Fibroblast of skin of back (primary cell): ENCODE measurements at places on chromosomes 6 and 20.
A peak's percentile ranks its signal among the peaks of the same experiment; 100 is the strongest.

GRCh38 chr6:93420163-93420795 is 920 bp upstream of the EPHA7 start:
- DNase-seq, result no peak

DNA sequence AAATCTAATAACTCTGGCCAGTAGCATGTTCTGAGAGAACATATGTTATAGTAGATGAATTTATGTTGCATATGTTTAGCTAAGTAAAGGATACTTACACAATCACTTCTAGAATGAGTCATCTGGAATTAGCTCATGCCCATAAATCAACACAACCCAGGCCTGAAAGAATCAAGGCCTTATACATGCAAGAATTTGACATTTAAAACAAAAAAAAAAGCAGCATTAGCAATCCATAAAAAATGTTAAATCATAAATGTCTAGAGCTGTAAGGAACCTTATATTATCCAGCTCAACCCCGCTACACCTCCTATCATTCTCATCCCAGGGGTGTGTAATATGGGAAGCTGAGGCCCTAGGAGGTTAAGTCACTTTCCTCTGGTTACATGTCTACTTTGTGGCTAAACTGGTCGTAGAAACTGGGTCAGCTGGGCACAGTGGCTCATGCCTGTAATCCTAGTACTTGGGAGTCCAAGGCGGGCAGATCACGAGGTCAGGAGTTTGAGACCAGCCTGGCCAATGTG is 105.2 kb upstream of the CARMIL1 start:
- peak; percentile 99 for DNase-seq

GRCh38 chr6:113281014-113281413 is 576.1 kb upstream of the MARCKS start:
- peak; percentile 84 for DNase-seq

DNA sequence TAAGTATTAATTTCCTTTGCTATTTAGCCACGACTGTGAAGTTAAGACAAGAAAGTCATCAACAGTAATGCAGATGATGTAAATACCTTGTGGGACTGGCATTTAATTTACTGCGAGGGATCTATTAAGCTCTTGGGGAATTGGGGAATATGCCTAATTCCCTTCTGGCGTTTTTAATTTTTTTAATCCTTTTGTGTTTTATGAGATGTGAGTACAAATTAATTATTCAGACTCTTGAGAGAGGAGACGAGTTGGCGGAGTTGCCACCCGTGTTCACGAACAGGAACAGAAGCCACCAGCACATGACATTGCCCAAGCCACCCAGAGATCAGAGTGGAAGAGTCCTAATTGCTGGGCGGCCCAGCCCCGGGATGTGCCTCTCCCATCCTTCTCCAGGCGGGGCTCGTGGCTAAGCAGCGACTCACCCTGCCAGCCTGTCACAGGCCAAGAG is 533 bp upstream of the CRYBG1 start:
- DNase-seq, result no peak

DNA sequence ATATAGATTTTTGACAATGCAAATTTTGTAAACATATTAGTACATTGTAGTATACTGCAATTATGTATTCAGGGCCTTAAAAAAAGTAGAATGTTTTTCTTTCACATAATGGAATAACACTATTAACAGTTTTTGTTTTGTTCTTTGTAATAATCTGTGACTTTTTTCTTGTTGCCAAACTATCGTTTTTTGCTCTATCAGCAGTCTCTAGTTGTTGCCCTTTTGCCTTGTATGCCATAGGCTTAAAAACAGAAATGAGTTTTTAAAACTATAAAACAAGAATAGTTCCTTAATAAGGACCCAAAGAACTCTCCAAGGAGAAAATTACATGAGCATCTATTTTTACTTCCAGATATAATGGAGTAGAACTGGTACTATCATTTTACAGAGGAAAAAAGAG is 29.5 kb downstream of the REPS1 start:
- DNase-seq, result no peak

DNA sequence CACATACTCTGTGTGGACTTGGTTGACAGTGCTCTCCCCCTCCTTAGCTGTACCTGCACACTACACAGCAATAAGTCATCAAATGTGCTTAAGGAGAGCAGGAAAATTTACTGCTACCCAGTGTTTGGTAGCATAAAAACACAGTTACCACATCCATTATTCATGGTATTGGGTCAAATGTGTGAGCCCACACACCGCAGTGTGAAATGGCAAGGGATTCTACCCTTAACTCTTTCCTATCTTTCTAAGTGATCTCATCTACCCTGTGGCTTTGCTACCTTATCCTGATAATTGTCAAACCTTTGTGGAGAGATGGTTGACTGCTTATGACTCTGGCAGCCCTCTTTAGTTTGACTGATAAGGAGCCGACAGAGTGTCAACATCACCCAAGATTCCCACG is 47.6 kb downstream of the STX11 start:
- DNase-seq, result no peak

DNA sequence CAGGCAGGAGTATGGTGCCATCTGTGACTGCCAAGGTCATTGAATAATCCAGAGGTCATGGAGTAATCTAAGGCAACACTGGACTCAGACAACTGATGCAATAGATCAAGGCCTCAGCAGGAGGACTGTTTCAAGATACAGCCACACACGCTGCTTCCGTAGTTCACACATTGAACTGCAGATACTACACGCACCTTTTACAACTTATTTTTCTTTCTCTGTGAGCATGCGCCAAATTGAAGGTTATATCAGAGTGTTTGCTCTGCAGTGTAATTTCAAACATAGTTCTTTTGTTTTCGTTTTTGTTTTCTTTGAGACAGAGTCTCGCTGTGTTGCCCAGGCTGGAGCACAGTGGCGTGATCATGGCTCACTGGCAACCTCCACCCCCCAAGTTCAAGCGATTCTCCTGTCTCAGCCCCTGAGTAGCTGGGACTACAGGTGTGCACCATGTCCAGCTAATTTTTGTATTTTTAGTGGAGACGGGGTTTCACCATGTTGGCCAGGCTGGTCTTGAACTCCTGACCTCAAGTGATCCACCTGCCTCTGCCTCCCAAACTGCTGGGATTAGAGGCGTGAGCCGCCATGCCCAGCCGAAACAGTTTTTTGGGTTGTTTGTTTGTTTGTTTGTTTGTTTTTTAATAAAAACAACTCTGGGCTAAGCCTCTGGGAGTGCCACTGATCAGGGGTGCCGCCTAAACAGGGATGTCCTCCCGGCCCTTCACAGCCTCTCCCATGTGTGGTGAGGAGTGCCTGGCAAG is 96.6 kb upstream of the NAA20 start:
- no peak for DNase-seq

- peak; percentile 13 for DNase-seq
Measured at GRCh38 chr20:15563836-15564235, 1009.4 kb downstream of the KIF16B start.
